Natural killer cell (primary cell): ENCODE measurements at places on chromosomes 16 and 17. TPM values are rescaled to one million over a fixed set of nuclear protein-coding genes. Genes with fewer than 3 reads are reported as not detected.

- no peak for DNase-seq
These were observed 191.9 kb downstream of the SLC39A11 start for GRCh38 chr17:72900654-72900971.

GRCh38 chr16:12132290-12132689 is 155.8 kb downstream of the SNX29 start:
- no peak for DNase-seq

DNA sequence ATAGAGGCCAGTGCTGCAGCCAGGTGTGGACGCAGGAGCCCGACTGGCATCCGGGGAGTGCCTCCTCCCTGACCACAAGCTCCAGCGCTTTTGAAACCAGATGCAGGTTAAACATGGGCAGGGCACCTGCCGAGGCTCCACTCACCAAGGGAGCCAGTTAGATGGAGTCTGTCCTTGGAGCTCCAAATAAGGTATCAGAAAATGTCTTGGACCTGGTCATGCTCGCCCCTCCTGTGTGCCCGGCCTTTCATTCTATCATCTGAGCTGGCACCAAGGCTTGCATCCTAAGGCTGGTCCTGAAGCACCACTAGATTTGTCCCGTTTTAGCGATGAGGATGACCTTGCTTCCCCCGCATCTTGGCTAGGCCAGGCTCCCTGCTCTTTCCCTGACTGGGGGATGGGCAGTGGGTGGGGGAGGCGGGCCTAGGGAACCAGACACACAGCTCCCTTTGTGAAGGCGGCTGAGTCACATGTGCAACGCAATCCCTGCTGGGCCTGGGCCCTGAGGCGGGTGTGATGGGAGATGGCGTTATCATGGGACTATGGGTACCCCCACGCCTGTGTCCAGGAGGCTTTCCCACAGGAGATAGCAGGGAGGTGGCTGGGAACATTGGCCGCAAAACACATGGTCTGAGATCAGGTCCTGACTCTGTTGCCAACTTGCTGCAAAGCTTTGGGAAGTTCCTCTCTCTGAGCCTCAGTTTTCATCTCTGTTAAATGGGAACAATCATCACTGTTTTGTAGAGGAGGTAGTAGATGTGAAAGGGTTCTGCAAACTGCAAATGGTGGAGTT is 5.0 kb upstream of the ADGRG1 start:
- no peak for DNase-seq

Gene NPTX1
- total RNA-seq, result 1.0 TPM

Gene RTN4RL1
- 0.15 TPM for total RNA-seq

Gene COL1A1
- total RNA-seq, result 2.3 TPM
